A549 treated with GW870086 at 1 μM for 4 hours (cell line): ENCODE measurements at places on chromosomes 2 and 18. TPM values are rescaled to one million over a fixed set of nuclear protein-coding genes. Genes with fewer than 3 reads are reported as not detected.

The RPRM gene
- total RNA-seq: 0.11 TPM in 1 of 5 replicates, not detected in the others

The LINC00305 gene
- total RNA-seq: not detected in 5 replicates

The POTEJ gene
- not detected in 5 replicates for total RNA-seq

The CCBE1 gene
- 6.3 to 13.3 TPM (median 11.6 TPM) in 5 replicates for total RNA-seq

The KCNJ3 gene
- total RNA-seq: not detected in 5 replicates

The AFG3L2 gene
- 35.4 to 46.2 TPM (median 37.9 TPM) in 5 replicates for total RNA-seq

The CASP10 gene
- 1.9 to 2.6 TPM (median 2.0 TPM) in 5 replicates for total RNA-seq

The CYS1 gene
- 1.2 to 1.5 TPM (median 1.3 TPM) in 5 replicates for total RNA-seq

The RIOK3 gene
- total RNA-seq: 26.6 to 37.5 TPM (median 31.0 TPM) in 5 replicates

The HOXD13 gene
- total RNA-seq: 0.16 to 0.35 TPM (median 0.19 TPM) in 5 replicates

The PHOSPHO2 gene
- total RNA-seq: 1.9 to 3.5 TPM (median 3.0 TPM) in 5 replicates

The GAREM2 gene
- total RNA-seq: 6.1 to 8.5 TPM (median 7.1 TPM) in 5 replicates

The GPATCH11 gene
- total RNA-seq: 7.9 to 10.0 TPM (median 8.5 TPM) in 5 replicates

The MAP3K19 gene
- total RNA-seq: not detected in 5 replicates

The MDH1 gene
- total RNA-seq: 241 to 260 TPM (median 252 TPM) in 5 replicates

The SCYGR3 gene
- total RNA-seq: not detected in 5 replicates

The MAL gene
- not detected in 5 replicates for total RNA-seq

The GDF7 gene
- total RNA-seq: 0.06 to 0.10 TPM (median 0.07 TPM) in 5 replicates
